ENCODE measurements at places on chromosomes 1 and 21.

DNA sequence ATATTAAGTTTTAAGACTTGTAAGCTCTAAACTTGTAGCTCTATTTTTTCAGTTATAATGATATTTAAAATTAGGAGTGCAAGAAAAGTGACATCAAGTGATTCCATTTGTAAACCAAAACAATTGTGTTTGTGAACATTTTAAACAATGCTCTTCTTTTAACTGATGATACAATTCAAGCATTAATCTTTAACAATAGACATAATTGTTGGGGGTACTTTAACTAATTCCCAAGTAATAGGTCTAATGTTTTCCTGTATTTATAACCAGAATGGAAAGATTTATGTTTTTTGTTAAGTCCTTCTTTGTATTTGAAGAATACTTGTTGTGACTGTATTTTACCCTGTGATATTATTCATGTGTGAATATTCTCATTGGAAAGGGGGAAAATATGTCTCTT, 6.8 kb downstream of the ATG4C start:
- no peak for DNase-seq

- DNase-seq, result peak; percentile 22
Measured at GRCh38 chr1:231421546-231421970, 529 bp downstream of the EGLN1 start.

- DNase-seq, result no peak
Measured at GRCh38 chr1:150955280-150955679, 19.4 kb downstream of the CERS2 start.

GRCh38 chr1:33436557-33437285, 5.8 kb upstream of the PHC2 start:
- DNase-seq, result no peak

DNA sequence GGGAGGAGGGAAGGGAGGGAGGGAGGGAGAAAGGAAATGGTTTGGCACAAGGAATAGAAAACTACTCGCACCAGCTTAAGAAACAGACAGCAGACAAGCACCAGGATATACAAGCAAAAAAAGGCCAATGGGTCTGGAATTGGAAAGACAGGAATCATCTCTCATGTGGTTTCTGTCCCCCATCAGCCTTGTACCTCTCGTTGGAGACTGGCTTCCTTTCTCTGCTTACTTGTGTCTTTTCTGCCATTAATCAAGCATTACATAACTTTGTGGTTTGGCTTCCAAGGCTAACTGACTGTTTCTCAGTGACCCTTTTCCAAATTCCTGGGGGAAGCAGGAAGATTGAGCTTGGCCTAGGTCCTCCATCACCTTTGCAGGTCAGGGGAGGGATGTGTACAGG, 11.8 kb upstream of the RALGPS2 start:
- no peak for DNase-seq

DNA sequence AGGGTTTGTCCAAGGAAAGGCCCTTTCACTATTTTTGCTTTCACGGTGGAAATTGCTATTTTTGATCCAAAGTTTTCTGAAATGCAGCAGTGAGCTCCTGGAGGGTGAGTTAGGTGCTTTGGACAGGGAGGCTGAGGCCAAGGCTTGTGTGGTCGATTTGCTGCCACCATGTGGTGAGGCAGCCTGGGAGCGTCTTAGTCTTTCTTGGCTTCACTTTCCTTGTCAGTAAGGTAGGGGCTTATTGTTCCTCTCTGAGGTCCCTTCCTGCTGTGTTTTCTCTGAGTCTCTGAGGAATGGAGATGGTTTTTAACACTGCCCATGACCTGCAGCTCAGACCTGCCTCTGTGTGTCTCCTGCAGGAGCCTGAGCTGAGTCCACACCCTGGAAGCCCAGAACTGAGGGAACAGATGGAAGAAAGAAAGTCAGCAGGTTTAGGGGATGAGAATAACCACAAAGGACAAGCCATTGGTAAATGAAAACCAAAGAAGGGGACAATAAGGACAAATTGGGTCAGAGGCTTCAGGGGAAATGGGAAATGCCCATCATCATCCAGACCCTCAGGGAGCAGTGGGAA, 20.1 kb upstream of the S100A10 start:
- peak; percentile 42 for DNase-seq

GRCh38 chr21:36744560-36745231, 45.8 kb downstream of the SIM2 start:
- no peak for DNase-seq

GRCh38 chr21:34930971-34931370, 118.1 kb downstream of the RUNX1 start:
- no peak for DNase-seq

- DNase-seq, result no peak
Measured at GRCh38 chr1:2019172-2019543, at the start of gene GABRD. GABRD (plus strand) TSS chr1:2019345; CDS start chr1:2019424, 79 bp downstream.

DNA sequence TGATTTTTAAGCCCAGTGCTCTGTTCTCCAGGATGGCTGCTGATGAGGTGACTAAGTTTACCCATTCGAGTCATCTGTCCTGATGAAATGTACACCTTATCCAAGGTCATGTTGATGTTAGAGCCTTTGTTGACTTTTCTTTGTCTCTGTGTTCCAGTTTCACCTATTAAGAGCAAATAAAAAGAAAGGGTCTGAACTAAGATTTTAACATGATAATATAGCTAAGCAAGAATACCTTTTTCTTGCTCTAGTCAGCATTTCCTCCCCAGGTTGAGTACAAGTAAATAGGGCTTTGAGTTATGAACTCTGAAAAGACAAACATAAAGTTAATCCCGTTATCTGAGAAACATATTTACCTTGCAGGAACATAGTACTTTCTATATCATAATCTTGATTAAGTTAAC, 52.1 kb upstream of the GPR88 start:
- DNase-seq, result no peak

DNA sequence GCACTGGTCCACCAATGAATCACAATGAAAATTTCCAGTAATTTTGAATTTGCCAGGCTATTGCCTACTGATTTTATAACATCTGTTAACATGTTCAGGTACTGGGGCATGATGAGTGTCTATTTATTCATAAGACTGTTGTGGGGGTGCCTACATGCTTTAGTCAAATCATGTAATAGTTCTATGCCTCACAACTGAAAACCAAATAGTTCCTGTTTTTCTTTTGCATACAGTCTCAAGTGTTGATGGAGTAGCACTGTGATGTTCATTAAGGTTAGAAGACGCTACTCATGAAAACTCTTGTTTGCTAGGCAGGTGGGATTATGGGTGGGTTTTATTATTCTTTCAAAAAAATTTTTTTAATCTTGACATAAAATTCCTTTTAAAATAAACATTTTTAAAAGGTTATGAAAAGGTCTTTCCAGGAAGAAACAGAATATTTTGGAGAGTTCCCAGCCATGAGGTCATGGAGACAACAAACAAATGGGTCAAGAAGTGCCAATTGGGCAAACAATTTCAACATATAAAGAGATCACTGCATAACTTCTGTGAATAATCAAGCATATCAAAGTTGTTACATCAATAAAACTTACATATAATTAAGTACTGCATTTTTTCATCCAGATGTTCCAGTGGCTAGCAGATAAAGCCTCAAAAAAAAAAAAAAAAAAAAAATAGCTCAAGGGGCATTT, 40.2 kb upstream of the NHLH2 start:
- DNase-seq, result no peak

DNA sequence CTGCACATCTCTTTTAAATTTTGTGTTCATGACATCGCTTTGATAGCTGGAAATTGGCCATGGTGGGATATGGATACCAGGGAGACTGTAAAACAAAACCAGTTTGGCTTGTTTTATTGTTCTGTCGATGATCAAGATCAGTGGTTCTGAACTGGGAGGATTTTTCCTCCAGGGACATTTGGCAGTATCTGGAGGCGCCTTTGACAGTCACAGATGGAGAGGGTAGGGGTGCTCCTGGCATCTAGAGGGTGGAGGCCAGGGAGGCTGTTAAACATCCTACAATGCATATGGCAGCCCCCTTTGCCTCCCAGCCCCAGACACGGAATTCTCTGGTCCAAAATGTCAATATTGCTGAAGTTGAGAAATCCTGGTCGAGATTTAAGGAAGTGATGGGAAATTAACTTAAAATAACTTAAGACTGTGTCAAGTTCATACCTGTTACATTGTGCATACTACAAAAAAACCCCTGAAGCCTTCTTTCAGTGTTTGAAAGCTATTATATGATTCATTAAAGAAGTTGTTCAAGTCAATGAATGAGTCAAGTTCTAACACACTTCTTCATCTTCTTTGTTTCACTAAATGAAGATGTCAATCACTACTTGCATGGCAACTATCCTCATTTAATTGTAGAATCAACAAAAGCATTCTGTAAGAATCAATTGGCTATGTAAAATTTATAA, 150.9 kb downstream of the KCNJ6 start:
- no peak for DNase-seq

DNA sequence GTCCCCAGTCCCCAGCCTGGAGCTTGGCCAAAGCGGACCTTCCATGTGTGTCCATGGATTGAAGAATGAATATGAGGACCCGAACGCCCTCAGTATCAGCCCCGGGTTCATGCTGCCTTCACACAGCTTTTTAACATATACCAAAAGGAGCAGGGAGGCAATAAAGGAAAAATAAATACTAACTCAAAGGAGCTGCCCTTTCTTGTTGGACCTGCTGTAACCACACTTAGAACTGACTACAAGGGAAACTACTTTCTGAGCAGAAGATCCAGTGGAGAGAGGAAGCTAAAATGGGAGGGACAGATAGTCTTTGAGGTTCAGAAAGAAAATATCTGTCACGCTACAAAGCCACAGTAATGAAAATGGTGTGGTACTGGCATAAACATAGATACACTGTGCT, 48.6 kb downstream of the CNN3 start:
- no peak for DNase-seq

GRCh38 chr1:21298981-21299391, 8.7 kb upstream of the ECE1 start:
- DNase-seq, result no peak

DNA sequence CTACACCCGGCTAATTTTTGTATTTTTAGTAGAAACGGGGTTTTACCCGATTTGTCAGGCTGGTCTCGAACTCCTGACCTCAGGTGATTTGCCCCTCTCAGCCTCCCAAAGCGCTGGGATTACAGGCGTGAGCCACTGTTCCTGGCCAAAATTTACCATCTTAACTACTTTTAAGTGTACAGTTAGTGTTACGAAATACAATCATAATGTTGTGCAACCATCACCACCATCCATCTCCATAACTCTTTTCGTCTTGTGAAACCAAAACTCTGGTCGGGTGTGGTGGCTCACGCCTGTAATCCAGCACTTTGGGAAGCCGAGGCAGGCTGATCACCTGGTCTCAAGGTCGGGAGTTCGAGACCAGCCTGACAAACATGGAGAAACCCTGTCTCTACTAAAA, 14.1 kb upstream of the ZBTB40 start:
- no peak for DNase-seq

DNA sequence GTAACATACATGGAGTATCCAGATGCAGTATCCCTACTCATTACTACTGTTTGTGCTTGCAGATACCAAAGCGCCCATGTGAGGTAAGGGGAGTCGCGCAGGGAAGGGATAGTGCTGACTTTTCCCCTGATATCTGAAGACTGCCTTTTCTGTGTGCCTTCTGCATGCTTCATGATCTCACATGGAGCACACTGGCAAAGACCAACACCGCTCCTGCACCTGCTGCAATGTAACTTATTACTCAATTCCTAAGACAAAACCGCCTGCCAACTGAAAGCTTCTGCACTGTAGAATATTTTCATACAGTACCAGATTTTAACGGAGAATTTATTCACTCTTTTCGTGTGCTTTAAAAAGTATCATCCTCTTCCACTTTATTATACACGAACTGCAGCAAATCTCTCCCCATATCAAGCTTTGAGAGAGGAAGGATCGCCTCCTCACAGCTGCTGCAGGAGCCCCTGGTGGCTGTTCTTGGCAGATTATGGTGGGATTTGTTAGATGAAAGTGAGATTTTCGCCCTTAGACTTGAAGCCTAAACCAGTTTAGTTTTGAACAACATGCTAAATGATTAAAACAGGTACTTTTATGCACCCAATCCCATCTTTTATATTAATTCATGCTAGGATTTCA, 99.1 kb downstream of the PTPN14 start:
- DNase-seq, result no peak

GRCh38 chr1:92877792-92878191, 46.0 kb downstream of the RPL5 start:
- DNase-seq, result no peak

DNA sequence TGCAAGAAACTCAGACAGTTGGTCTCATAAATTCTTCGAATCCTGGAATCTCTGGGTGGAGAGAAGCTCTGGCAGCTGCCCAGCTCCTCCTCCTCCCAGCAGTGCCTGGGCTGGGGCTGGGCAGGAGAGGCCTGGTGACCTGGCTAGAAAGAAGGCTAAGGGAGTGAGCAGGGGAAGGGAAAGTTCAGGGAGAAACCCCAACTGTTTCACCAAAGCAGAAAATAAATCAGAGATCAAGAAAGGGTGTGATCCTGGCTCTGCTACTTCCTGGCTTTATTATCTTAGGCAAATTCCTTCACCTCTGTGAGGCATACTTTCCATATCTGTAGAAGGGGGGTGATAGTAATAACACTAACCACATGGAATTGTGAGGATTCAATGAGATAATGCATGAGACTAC, 8.8 kb upstream of the COL16A1 start:
- DNase-seq, result no peak

GRCh38 chr1:55428944-55429931, 214.1 kb upstream of the USP24 start:
- DNase-seq, result no peak

GRCh38 chr1:153985941-153986761, at the start of gene RAB13:
RAB13 (minus strand) TSS chr1:153986339; CDS start chr1:153986236, 103 bp downstream.
- DNase-seq, result no peak

GRCh38 chr1:110951161-110951560, 12.6 kb downstream of the LRIF1 start:
- DNase-seq, result no peak

DNA sequence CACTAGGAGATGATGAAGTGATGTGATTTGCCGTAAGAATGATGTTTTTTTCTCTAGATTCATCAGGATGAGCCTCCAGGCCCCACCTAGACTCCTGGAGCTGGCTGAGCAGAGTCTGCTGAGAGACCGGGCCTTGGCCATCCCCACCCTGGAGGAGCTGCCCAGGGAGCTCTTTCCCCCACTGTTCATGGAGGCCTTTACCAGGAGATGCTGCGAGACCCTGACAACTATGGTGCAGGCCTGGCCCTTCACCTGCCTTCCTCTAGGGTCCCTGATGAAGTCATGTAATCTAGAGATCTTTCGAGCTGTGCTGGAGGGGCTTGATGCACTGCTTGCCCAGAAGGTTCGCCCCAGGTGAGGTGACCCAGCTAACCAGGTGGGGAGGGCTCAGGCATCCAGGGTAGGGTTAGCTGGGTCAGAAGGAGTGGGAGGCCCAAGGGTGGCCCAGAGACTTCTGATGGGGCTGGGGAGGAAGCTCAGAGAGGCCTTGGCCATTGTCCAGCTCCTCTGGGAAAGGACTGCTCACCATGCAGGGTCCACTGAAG, 1.3 kb downstream of the PRAMEF12 start:
- no peak for DNase-seq

GRCh38 chr1:216896146-216896545, 172.9 kb upstream of the ESRRG start:
- no peak for DNase-seq

GRCh38 chr1:37434292-37435225, 39.8 kb upstream of the ZC3H12A start:
- peak; percentile 46 for DNase-seq

Measured in CD4-positive, alpha-beta T cell treated with Interleukin-6 at 100 ng/mL for 8 hours (primary cell).